ENCODE measurements at places on chromosomes 6 and 20.
A peak's percentile ranks its signal among the peaks of the same experiment; 100 is the strongest.

GRCh38 chr20:52936351-52937340, 35.5 kb upstream of the TSHZ2 start:
- DNase-seq = no peak

DNA sequence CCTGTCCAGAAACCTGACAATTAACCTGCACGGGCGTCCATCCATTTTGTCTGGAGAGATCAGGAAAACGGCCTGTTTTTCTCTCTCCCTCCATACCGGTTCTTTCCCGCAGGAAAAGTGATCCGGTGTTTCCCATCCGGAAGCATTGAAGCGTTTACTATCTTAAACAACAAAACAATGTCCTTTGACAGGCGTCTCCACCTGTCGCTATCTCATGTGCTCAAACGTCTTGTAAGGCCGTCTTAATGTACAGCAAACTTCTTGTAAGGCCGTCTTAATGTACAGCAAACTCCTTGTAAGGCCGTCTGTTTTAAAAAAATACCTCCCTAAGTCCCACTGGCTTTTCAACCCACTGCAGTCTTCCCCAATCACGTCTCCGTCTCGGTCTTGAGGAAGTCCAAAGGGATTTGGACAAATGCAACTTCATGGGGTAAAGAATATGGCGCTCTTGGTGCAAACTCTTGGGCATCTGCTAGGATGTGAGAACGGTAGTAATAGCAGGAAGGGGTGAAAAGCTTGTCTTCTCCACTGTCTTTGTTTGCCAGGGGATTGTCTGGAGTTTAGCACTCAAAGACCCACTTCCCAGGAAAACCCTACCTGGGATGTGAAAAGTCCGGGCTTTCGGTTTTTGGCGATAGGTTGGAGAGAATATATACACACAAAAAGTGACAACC, 29.9 kb upstream of the TRIM27 start:
- DNase-seq = no peak

DNA sequence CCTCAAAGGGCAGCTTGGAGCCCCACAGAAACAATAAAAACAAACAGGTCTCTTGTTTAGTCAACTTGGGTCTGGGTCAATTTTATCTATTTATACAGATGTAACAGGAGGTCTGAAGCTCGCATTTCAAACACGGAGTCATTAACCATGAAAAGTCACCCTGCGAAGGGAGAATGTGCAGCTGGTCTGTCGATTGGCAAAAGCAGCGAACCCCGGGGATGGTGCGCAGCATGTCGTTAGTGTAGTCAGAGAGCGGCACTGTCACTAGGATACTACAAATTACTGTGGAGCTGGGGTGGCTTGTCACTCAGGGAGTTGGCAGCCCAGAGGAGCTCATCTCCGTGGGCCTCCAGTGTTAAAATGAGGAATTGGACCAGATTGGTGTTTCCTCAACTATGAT, 190.4 kb upstream of the ARG1 start:
- no peak for DNase-seq

DNA sequence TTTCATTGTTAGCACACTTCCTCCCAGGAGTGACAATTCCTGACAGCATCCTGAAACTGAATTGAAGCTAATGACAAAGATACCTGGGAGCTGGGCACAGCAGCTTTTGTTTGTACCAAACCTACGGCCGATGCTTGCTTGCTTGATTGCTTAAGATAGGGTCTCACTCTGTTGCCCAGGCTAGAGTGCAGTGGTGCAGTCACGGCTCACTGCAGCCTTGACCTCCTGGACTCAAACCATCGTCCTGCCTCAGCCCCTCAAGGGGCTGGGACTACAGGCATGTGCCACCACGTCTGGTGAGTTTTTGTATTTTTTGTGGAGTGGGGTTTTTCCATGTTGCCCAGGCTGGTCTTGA, 84.7 kb upstream of the SCP2D1 start:
- no peak for DNase-seq

- DNase-seq = no peak
Measured at GRCh38 chr20:25496968-25497401, 88.3 kb downstream of the NINL start.

DNA sequence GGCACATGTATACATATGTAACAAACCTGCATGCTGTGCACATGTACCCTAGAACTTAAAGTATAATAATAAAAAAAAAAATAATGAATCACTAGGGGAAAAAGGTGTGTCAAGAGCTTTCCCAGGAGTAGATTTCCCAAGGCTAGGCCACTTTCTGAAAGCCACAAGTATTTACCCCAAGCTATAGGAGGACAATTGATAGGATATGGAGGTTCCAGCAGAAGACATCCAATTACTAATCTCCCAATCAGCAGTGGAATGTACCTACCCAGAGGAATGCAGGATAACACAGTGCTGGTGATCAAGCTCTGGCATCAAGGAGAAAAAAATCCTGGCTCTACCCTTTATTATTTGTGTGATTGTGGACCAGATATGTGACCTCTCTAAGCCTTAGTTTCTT, 562.7 kb downstream of the RFPL4B start:
- no peak for DNase-seq

GRCh38 chr6:41687501-41688175, 47.8 kb downstream of the TFEB start:
- no peak for DNase-seq

- no peak for DNase-seq
Measured at GRCh38 chr6:46876126-46876525, 45.6 kb downstream of the ADGRF5 start.

DNA sequence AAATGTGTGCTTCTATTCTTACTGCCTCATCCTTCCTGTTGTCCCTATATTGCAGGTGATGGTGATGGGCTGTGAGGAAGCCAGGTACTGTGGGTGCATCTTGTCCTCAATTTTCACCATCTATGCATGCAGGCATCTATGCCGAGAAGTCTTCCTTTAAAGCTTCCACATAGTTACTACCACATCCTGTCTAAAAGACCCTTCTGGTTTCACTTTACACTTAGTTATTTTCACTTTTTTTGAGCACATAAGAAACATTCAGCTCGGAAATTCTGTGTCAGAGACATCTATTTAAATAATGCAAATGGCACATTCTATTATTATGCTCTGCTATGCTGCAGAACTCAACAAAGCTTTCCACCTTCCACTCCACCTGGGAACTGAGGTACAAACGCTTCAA, 28.2 kb upstream of the FABP7 start:
- no peak for DNase-seq

DNA sequence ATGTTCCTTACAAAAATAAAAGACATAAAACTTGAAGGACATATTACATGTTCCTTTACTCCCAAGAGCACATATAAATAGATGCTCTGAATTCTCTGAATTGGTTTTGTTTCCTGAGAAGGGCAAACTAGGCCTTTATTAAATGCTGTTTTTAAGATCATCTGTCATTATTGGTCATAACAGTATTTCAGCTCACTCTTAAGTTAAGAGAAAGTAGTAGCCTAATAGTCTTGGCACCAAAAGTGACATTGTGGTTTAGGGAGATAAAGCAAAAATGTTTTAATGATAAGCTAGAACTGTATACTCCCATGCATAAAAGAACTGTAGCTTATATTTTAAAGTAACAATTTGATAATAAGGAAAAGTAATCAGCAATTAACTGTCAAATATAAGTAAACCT, 361.1 kb upstream of the PTCHD4 start:
- DNase-seq = no peak

- peak; percentile 42 for DNase-seq
Measured at GRCh38 chr6:37155394-37156312, 14.3 kb upstream of the PIM1 start.

DNA sequence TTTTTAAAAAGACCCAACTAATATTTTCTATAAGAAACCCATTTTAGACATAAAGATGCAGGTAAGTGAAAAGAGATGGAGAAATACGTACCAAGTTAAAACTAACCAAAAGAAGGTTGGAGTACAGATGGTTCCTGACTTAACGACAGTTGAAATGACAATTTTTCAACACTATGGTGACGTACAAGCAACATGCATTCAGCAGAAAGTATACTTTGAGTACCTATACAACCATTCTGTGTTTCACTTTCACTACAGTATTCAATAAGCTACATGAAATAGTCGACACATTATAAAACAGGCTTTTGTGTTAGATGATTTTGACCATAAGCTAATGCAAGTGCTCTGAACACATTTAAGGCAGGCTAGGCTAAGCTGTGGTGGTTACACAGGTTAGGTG, 228.9 kb downstream of the RNGTT start:
- no peak for DNase-seq

- no peak for DNase-seq
Measured at GRCh38 chr6:99232056-99232455, 117.4 kb downstream of the FAXC start.
